ENCODE measurements at places on chromosomes 7 and 10. TPM values are rescaled to one million over a fixed set of nuclear protein-coding genes. Genes with fewer than 3 reads are reported as not detected.

CREB5 gene
- 34.8 TPM for total RNA-seq

DHX32 gene
- 25.7 TPM for total RNA-seq

HACD1 gene
- total RNA-seq: 23.5 TPM

TWIST1 gene
- 45.0 TPM for total RNA-seq

RABGEF1 gene
- 46.7 TPM for total RNA-seq

SFRP5 gene
- total RNA-seq: not detected

LLCFC1 gene
- not detected for total RNA-seq
